ENCODE measurements at places on chromosomes 13 and 19. TPM values are rescaled to one million over a fixed set of nuclear protein-coding genes. Genes with fewer than 3 reads are reported as not detected.

The JSRP1 gene
- 5.0 TPM for total RNA-seq

DNA sequence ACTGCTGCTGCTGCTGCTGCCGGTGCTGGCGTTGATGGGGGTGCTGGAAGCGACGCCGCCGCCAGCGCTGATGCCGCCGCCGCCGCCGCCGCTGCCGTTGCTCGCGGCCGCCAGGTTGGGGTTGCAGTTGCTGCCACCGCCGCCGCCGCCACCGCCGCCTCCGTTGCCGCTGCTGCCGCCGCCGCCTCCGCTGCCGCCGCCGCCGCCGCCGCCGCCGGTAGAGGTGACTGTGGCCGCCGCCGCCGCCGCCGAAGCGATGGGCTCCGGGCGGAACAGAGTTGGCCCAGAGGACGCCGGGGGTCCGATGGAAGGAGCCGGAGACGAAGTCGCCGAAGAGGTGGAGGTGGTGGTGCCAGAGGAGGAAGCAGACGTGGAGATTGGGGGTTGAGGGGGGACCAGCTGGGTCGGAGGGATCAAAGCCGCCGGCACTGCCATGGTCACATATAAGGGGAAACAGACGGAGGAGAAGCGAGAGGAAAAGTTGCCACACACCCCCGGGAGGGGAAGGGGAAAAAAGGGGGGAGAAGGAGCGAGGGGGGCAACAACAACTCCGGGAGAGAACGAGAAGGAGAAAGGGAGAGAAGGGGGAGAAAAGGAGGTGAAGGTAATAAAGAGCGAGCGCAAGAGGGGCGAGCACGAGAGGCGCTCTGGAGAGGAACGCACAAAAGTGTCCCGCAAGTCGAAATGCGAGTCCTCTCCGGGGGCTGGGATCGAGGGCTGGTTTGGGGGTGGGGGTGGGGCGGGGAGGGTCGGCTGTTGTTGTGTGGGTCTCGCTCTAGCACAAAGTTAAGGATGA lies 471 bp downstream of the DACH1 start:
- peak; percentile 73 for DNase-seq

GRCh38 chr13:20825477-20825875 lies 51.7 kb upstream of the EEF1AKMT1 start:
- DNase-seq, result no peak

DNA sequence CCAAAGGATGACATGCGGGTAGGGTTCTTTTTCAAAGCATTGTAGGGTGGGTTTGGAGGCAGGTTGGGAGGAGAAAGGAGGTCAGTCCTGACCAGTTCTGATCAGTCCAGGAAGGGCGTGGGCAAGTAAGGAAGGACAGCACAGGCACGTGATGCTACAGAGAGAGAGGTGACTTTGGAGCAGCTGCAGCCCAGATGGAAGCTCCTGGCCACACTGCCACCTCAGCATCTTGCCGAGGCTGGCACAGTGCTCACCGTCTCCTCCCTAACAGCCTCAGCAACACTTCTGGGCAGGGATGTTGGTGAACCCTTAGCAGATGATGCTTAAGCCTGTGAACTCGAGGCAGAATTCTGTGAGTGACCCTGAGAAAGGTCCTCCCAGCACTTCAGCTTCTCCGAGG lies 155.1 kb downstream of the DCLK1 start:
- no peak for DNase-seq

- DNase-seq, result no peak
Observed at GRCh38 chr13:99031832-99032231, 54.0 kb upstream of the DOCK9 start.

All from kidney (tissue), 22 donors.